ENCODE measurements at places on chromosomes 16 and 17.

DNA sequence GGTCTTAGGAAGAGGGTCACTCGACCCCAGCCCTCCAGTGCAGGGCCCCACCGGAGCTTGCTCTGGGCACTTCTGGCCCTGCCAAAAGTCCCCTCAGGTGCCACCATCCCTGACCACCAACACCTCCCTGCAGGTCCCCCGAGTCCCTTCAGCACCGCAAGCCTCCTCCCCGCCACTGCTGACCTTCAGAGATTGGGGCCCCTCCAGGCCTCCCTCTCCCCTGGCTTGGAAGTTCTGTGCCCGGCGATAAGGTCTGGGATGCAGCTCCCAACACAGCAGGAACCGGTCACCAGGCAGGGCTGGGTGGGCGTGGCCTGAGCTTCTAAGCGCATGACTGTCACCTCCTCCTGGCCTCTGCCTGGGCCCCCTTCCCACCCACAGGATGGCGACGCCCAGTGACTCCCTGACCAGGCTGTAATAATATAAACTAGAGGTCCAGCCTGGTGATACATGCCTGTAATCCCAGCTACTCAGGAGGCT lies 11.2 kb downstream of the PIEZO1 start:
- DNase-seq, result no peak

- peak; percentile 75 for DNase-seq
These were observed at the start of gene TEKT1 for GRCh38 chr17:6831661-6832263. Gene TEKT1 (minus strand): TSS chr17:6831729. CDS start chr17:6830376, 1,353 bp downstream.

DNA sequence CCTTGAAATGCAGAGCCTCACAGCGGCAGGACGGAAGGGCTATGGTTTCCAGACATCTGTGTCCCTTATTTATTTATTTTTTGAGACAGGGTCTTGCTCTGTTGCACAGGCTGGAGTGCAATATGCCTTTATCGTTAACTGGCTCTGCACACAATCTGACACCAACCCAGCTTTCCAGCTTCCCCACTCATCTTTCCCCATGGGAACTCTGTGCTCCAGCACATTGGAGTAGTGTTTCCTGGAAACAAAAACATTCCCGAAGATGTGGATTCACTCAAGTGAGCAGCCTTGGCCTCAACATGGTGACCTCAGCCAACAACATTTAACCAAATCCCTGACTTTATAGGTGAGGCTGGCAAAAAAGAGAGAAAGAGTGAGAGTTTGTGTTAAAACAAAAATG lies 307.1 kb downstream of the TMEM114 start:
- no peak for DNase-seq

DNA sequence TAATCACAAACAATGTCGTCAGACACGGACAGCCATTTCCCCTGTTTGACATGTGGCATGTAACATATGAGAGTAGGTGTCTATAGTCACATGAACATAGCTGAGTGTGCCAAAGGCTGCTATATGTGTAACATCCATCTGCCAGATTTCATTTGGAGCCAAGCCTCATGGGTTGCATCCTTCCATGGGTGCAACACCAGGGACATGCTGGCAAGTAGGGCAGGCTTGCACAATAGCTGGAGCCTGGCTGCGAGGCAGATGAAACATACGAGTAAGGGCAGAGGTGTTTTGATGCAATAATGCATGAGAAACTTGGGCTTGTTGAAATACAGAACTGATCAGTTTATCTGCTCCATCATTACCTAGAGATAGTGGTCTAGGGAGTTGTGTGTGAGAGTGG lies 9.0 kb upstream of the ZNF689 start:
- no peak for DNase-seq

DNA sequence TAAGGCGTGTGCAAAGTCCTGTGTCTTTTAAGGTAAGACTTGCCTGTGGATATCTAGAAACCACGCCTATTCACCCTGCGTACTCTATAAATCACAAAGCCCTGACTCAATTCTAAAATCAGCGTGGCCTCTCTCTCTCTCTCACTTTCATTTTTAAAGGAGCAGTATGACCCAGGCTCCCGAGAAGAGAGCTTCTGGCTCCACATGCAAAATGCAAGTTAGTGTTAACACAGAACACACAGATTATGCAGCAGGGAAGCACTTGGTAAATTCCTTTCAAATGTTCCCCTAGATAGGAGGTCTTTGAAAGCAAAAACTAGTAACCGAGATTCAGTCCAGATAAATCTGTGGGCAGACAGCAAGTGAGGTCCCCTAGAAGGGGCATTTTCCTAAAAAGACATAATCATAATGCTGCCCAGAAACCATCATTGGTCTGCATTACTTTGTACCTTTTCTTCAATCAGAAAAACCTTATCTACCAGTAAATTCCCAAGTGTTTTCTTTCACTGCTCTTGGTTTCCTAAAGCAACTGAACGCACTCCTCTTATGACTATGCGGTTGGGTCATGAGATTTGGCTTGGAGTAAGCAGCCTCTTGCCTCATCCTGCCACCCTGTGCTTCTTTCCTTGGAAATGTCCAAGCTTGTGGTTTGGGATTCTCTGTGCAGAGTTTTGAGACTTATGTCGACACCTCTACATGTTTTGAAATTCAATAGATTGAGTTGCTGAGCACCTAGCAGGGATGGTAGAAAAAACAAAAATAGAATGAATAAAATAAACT lies 31.7 kb upstream of the KCNJ2 start:
- no peak for DNase-seq

- DNase-seq, result peak; percentile 95
These were observed at the start of gene CNOT1 for GRCh38 chr16:58629733-58630640. Gene CNOT1 (minus strand): TSS chr16:58629826. CDS start chr16:58599337, 30,489 bp downstream.

GRCh38 chr16:23182206-23182678 lies 303 bp upstream of the SCNN1G start:
- DNase-seq, result peak; percentile 69

GRCh38 chr16:30956601-30957455 lies 726 bp upstream of the SETD1A start:
- peak; percentile 82 for DNase-seq

DNA sequence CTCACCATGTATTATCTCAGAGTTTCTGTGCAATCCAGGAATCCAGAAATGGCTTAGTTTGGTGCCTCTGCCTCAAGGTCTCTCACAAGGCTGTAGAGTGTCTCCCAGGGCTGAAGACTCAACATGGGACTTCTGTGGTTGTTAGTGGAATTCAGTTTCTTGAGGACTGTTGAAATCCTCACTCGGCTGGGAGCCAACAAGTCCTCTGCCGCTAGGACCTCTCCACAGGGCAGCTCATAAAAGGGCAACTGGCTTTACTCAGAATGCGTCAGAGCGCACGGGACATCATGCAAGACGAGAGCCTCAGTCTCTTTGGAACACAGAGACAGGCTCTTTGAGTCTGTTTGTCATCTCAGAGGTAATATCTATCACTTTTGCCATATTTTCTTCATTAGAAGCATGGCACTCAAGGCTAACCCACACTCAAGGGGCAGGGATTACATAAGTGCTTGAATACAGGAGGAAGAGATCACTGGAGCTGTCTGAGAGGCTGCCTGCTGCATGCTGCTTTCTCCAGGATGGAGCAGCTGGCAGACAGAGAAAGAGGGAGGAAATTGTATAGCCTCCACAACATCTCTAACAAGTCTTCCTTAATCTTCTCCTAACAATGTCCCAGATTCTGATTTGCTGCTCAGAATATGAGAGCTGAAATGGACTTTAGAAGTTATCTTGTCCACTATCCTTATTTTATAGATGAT lies 97.5 kb upstream of the ASIC2 start:
- DNase-seq, result no peak

DNA sequence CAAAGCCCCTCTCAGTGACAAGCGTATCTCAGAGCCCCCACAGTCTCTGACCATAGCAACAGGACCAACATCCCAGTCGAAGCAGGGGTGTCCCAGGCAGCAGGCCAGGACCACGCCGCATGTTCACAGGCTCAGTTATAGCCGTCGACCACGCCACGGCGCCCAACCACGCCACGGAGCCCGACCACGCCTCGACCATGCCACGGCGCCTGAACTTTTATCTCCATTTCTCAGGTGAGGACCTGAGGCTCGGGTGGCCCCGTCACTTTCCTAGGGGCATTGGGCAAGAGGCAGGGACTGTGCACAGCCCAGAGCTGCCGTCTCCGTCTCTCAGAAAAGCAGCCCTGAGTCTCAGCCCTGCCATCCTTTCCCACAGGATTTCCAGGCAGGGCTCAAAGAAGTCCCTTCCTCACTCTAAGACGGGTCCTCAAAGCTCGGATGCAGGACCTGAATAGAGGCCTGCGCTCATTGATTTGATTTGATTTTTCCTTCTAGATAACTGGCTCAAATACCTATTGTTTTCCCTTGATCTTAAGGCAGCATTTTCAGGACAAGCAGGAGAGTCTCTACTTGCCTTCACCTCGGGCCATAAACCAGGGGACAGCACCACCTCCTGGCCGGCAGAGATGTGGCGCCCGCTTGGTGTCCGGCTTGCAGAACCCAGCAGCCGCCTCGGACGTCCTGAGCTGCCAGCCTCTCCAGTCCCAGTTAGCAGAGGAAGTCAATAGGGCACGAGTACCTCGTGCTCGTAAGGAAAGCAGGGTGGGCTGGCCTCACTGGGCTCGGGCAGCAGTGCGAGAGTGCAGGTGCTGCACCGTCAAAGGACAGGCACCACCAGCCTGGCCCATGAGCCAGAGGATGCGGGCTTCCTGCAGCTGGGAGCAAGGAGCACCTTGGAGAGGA lies 38.8 kb downstream of the C16orf95 start:
- DNase-seq, result peak; percentile 80

DNA sequence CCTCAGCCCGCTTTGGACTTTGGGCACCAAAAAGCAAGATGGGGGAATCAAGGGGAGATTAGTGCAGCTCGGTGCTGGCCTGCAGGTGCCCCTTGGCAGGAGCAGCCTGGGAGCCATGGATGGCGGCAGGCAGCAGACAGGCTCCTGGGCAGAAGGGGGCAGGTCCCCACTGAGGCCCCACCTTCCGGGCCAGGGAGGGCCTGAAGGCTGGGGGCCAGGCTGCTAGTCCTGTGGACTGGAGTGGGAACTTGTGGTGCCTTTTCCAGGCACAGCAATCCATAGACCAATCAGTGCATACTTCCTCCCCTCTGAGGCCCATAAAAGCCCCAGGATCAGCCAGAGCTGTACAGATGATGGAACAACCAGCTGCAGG lies 64.0 kb downstream of the USP32 start:
- DNase-seq, result no peak

DNA sequence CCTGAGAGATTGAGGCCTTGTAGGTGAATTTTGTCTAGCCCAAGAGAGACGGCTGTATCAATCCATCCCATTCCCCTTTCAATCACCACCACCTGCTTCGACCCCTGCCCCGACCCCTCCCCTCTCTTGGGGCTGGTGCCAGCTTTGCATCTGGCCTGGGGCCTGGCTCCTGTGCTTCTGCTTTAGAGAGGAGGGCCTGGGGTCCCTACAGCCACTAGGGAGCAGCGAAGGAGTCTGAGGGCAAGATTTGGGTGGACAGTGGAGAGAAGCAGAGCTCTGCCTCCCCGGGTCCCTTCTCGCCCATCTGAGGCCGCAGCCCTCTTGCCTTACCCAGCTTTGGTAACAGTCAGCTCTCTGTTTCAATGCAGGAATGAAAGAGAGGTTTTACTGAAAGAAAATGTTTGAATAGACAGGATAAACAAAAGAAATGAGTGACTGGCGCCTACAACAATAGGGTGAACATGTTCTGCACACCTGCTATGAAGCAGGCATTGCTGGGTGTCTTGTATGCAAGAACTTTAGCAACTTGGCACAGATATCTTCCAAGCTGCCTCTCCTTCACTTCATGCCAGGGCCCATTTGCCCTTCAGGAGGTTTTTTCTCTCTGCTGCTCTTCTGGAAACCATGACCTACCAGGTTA lies 57.4 kb downstream of the SLC47A1 start:
- DNase-seq, result no peak

- no peak for DNase-seq
These were observed 8.2 kb downstream of the NMRAL1 start for GRCh38 chr16:4465977-4466779.

DNA sequence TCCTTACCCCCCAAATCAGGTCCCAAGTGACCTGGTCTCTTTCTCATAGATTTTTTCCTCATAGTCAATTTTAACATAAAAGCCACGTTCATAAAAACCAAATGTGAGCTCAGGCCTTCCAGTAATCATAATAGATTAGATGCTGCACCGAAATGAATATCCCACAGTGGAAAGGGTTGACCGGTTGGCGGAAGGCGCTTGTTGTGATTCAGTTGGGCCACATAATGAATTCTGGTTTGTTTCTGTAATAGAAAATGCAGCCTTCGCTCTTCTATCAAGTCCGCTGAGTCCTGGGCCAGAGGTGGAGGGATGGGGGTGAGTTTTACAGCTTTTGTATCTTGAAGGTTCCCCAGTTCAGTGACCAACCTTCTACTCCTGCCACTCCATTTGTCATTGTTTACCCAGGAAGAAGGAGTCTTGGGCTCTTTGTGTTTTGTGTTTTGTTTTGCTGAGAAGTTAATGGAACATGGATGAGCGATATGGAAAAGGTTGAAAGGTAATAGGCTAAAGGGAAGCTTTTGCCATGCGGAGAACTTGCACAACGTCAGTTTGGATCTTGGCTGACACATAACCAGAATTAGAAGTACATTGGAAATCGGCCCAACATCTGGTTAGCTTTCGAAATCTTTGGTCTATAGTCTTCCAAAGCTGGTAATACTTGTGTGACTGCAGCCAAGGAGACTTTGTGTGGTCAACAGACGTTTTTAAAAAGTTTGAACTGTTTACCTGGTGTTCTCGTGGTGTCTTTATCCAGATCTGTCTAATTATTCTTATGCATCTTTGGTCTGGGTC lies 89.5 kb downstream of the CLEC16A start:
- no peak for DNase-seq

DNA sequence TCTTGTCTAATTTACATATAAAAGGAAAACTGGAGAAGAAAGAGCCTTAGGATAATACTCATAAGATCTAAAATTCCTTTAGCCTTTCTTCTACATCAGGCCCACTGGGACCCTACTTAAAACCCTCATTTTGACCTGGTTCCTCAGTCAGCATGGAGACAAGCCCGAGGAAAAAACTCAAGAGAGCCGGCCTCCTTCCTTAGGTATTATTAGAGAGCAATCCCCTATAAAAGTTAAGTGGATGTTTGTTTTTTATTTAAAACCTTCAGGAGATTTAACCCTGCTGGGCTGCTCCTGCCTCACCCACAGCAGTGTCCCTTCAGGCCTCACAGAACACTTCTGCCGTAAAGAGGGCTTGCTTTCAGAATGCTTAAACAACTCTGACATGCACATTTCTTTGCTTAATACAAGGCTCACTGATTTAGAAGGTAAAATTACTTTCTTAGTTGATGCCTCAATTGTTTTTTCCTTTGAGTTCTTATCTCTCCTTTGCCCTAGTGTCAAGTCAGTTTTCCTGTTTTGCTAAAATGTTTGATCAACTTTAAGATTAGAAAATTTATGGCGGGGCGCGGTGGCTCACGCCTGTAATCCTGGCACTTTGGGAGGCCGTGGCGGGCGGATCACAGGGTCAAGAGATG lies 145.6 kb upstream of the TBX2 start:
- DNase-seq, result no peak

- DNase-seq, result no peak
These were observed 49.4 kb downstream of the BEAN1 start for GRCh38 chr16:66476328-66477027.

DNA sequence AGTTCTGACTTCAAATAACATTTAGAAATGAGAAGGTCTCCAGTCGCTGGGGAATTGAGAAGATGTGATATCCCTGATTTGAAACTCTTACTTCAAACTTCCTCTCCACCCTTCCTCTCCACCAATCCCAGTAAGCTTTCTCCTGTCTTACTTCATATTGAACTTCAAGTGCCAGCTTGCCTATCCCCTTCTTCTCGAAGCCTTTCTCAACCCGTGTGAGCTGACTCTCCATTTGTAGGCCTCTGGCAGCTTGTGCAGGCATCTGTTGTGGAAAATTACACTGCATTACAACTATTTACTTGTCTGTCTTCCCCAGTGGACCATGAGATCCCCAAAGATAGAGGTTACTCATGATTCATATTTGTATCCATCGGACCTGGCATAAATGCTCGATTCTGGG lies 280.8 kb upstream of the CDH5 start:
- DNase-seq, result no peak

GRCh38 chr16:56514845-56515244 lies 5.0 kb downstream of the BBS2 start:
- no peak for DNase-seq
